Progenitor cell of endocrine pancreas (in vitro differentiated cells): ENCODE measurements at places on chromosomes 5 and 9.

DNA sequence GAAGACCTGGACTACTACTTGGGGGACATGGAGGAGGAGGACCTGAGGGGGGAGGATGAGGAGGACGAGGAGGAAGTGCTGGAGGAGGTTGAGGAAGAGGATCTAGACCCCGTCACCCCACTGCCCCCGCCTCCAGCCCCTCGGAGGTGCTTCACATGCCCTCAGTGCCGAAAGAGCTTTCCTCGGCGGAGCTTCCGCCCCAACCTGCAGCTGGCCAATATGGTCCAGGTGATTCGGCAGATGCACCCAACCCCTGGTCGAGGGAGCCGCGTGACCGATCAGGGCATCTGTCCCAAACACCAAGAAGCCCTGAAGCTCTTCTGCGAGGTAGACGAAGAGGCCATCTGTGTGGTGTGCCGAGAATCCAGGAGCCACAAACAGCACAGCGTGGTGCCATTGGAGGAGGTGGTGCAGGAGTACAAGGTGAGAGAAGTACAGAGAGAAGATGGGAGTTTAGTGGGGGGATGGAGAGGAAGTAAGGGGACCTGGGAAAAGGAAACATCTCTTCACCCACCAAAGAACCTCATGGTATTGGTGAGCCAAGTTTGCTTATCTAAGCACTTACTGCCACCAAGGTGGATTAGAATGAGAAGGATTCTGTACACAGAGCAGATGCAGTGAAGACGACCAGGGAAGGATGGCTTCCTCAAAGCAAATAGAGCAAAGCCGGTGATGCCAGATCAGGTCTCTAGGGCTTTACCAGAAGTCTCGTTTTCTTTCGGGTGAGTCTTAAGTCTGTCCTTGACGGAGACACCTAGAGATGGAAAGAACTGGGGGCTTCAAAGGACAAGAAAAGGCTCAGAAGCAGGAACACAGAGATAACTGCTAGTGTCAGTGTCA is 1.5 kb downstream of the TRIM41 start:
- H3K4me3 ChIP-seq: peak overlapping the region; percentile 98
- peaks cover 6% of the 10 kb centered on the region for H3K36me3 ChIP-seq
- peak overlapping the region; percentile 100 for H3K27ac ChIP-seq

DNA sequence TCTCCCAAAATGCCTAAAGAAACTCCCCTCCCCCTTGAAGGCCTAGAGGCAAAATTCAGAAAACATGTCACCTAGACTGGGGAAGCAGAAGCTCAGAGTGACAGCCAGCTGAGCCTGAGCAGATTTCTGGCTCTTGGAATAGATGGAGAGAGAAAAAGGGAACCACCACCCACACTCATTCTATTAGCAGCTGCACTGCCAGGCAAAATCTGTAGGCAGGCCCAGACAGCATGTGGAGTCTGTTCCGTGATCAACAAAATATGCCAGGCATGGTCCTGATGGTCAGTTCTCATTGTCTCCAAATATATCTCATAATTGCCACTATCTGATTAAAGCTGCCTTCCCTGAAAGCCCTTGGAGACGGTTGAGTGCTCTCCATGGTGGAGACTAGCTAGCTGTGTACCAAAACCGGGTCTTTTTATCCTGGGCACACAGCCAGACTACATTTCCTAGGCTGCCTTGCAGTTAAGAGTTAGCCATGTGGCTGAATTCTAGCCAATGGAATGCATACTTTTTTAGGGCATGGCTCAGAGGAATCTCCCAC is 131.7 kb upstream of the GPR151 start:
- H3K27ac ChIP-seq: no peak overlapping the region
- H3K27me3 ChIP-seq: no peaks in the 10 kb centered on the region
- no peaks in the 10 kb centered on the region for H3K4me1 ChIP-seq
- DNase-seq: no peak

DNA sequence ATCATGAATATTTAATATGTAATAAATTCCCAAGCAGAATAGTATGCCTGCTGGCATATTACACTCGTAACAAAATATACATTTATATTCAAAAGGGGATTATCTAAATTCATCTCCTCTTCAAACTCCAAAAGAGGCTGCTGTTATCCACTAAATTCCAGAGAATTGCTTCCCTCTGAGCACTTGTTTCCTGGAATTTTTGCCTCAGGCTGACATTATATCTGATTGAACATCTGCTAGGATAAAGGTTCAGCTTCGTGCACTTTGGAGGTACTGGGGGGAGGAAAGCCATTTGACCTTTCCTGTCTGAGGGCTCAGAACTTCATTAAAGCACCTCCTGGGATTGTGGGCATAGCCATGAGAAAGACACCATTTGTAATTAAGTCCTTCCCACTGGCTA is 4.3 kb upstream of the HAPLN1 start:
- H3K27ac ChIP-seq: no peak overlapping the region
- H3K27me3 ChIP-seq: peaks cover 15% of the 10 kb centered on the region
- no peaks in the 10 kb centered on the region for H3K36me3 ChIP-seq

DNA sequence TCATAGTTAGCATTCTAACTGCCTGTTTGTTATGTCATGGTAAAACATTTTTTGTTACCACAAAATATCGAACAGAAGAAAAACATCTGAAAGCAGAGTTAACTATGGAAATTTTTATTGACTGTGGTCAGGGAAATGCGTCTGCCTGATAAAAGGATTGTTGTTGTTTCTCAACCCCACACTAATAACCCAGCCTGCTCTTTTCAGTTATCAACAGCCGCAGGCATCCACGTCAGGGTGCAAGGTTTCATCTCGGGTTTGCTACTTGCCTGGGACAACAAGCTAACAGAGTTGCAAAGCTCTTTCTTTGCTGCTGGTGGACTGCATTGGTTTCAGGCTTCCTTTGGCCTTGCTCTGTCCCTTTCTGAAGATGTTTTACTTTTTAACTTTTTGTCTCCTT is 969.2 kb downstream of the CDH18 start:
- H3K27me3 ChIP-seq: no peaks in the 10 kb centered on the region
- peaks cover 7% of the 10 kb centered on the region for H3K4me1 ChIP-seq
- H3K36me3 ChIP-seq: no peaks in the 10 kb centered on the region
- no peak overlapping the region for H3K4me3 ChIP-seq
- H3K27ac ChIP-seq: no peak overlapping the region

- H3K27me3 ChIP-seq: no peaks in the 10 kb centered on the region
- peaks cover 14% of the 10 kb centered on the region for H3K36me3 ChIP-seq
- no peak for DNase-seq
- H3K4me3 ChIP-seq: no peak overlapping the region
- no peak overlapping the region for H3K27ac ChIP-seq
Observed at GRCh38 chr9:136723362-136723976, 11.1 kb downstream of the DIPK1B start.
